ENCODE measurements at places on chromosomes 6 and 20.

DNA sequence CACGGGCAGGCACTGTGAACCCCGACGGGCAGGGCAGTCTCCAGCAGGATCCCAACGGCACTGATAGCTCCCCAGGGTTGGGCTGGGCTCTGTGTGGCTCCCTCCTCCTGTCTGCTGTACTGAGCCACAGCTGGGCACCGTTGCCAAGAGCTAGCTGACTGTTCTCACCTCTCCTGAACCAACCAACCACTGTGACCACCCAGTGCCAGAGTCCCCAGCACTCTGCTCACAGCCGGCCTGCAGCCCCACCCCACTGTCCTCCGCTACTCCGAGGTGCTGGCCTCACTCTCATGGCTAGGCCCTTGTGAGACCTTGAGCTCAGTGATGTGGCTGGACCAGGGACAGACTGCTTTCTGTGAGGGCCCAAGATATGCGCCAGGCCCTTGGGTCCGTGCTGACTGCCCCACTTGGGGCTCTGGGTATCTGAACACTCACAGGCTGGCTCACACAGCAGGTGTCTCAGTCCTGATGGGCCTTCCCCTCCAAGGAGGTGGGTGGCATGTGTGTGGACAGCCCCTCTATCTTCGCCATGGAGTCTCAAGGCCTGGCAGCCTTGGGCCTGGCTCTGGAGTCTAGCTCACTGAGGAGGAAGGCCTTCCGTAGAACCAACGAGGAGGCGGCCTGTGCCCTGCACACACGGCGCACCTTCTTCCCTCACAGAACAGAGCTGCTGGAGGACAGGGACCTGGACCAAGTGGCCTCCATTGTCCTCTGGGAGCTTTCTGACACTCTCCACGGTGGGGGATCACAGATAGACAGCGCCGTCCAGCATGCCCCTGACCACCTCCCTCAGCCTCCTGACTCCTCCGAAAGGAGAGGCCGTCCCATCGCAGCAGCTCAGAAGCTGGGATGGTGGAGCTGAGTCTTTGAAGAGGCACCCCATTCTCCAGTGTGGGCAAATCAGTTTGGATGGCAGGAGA lies 53.5 kb downstream of the TCP11 start:
- DNase-seq: no peak

- DNase-seq: no peak
Measured at GRCh38 chr6:33072508-33073100, 845 bp downstream of the HLA-DPA1 start.

GRCh38 chr6:75563032-75563431 lies 38.6 kb upstream of the SENP6 start:
- DNase-seq: peak; percentile 65

- no peak for DNase-seq
Measured at GRCh38 chr6:44225579-44226325, 2.4 kb downstream of the SLC29A1 start.

GRCh38 chr20:47228654-47229053 lies 127.8 kb downstream of the ZMYND8 start:
- DNase-seq: no peak

- no peak for DNase-seq
Measured at GRCh38 chr6:7203939-7204338, 96.2 kb downstream of the RREB1 start.

DNA sequence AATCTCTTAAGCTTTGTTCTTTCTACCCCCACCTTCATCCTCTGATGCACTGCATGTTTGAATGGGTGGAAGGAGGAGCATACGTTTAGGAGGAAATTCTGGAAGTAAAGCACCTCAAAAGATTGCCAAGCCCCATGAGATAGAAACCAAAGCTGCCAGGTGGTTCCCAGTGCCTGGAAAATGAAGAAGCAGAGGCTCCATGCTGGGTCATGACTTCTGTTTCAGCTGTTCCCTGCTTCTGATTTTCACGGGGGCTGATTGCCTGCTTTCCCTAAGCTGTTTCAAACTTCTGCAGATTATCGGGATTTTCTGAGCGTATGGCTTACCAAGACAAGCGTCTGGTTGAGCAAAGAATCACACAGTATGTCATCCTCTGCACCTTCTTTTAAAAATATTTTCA lies 87.5 kb upstream of the SYNDIG1 start:
- no peak for DNase-seq
